ENCODE measurements at places on chromosomes 1 and 21.

GRCh38 chr21:17554679-17555465 is 42.0 kb downstream of the CXADR start:
- DNase-seq = no peak

GRCh38 chr1:11845641-11846335 is 1.8 kb downstream of the NPPA start:
- no peak for DNase-seq

DNA sequence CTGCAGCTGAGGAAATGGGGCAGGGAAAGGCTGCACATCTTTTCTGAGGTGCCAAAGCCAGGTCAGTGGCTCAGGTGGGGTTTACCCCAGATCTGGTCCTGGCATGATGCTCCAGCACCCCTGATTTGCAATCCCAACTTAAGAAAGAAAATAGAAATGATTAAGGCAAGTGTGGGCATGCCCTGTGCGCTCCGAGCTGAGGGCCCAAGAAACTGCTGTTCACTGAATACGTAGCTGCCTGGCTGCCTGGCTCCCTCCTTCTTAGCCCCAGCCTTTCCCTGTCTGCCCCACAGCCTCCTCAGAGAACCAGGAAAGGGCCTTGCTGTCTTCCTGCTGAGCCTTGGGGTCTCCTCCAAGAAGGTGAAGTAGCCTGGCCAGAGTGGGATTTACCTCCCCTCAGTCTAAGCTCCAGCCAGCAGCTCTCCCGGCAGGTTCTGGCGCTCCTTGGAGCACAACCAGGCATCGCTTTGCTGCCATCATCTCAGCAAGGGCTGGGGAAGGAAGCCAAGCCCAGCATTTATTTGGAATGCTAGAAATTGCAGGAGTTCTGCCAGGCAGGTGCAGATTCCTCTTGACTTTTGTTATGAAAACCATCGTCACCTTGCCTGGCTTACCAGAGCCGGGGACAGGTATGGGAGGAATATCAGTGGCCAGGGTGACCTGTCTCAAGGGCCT is 51.3 kb upstream of the SELENON start:
- peak; percentile 62 for DNase-seq

DNA sequence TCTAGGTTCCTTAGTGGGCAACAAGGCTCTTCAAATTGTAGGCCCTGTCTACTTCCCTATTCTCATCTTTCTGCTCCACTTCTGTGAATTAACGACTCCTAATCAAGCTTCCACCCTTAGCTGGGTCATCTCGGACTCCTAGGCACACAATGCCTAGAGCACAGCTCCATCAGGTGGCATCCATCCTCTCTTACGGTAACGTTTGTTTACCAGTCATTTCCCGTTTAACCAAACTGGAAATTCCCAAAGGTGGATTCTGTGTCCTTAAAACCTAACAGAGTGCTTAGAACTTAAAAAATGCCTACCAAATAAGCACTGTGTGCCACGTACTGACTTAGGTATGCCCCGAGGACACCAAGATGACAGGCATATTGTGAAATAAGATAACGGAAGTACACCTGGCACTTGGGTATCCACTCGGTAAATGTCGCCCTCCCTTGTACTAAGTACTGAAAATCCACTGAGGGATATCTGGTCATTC is 1.5 kb downstream of the PARP1 start:
- DNase-seq = no peak

- DNase-seq = no peak
Observed at GRCh38 chr1:209697126-209697525, 7.5 kb upstream of the HSD11B1 start.

GRCh38 chr1:153490272-153491051 is 30.0 kb upstream of the S100A7 start:
- DNase-seq = peak; percentile 81

DNA sequence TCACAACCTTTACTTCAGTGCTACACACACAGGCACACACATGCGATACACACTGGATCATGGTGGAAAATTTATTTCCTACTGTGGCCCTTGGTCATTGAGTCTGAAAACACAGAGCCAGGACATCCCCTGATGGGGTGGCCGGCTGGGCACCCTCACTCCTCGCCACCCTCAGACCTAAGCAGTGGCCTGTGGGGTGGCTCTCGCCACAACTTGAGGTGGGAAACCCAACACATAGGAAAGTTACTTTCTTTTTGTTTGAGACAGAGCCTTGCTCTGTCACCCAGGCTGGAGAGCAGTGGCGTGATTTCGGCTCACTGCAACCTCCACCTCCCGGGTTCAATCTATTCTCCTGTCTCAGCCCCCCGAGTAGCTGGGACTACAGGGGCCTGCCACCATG is 19.4 kb downstream of the CRYAA start:
- DNase-seq = no peak

- DNase-seq = no peak
Observed at GRCh38 chr1:210412240-210412639, 83.5 kb downstream of the HHAT start.

DNA sequence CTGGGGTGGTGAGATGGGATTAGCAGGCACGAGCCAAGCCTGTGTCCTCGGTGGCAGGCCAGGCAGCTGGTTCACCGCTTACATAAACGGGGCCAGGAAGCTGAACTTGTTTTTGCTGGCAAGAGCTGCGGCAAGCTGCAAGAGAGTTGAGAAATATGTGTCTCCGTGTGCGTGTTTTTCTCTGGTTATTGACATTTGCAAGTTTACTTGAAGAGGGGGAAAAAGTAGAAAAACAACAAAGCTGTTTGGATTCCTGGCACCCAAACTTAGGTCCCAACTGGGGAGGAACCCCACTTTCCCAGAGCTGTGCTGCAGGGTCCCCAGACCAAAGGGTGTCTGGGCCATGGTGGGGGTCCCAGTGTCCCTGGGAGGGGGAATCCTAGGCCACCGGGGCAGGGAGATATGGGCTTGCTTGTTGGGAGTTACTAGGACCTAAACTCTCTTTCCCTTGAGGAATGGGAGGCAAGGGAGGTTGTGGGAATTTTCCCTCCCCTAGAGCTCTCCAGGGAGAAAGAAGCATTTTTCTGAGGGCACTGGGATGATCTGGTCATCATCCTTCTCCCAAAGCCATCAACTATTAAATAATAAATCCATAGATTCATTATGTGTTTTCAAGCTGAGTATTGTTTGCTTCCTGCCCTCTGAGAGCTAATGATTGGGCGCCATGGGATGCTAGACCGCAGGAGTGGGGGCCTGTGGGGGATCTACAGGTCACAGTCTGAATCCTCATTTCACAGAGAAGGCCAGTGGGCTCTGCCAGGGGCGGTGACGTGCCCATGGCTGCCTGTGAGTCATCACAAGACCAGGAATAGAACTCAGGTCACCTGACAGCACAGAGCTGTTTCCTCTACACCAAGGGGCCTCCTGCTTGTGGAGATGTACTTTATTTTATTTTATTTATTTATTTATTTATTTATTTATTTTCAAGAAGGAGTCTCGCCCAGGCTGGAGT is 14.8 kb downstream of the IL6R start:
- no peak for DNase-seq

- DNase-seq = no peak
Observed at GRCh38 chr1:206079135-206079534, 26.2 kb downstream of the RHEX start.

DNA sequence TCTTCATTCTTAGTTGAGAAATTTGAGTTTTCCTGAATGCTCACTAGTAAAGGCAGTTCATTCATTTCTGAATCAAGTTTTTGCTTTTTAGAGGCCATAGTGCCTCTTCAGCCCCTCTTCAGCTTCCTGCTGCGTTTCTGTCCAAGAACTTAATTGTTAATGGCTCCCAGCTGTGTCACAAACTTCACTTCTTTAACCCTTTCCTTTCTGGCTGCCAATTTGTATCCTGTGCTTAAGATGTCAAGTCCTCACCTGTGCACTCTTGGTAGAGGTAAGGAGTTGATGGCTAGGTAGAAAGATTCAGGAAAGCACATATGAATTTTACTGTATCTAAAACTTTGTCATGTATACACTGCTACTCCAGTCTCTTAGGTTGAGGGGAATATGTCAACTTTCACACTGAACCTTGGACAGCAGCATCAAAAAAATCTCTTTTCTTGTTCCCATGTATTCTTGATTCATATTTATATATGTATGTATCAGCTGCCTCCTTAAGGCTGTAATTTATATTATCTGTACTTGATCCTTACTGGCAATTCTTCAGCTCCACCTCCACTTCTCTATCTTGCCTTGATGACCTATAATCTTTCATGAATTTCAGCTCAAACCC is 612.8 kb downstream of the LMO4 start:
- DNase-seq = no peak

GRCh38 chr1:42739753-42740700 is at the start of gene CLDN19:
CLDN19 (minus strand) TSS chr1:42740236; CDS start chr1:42740063, 173 bp downstream.
- DNase-seq = no peak

DNA sequence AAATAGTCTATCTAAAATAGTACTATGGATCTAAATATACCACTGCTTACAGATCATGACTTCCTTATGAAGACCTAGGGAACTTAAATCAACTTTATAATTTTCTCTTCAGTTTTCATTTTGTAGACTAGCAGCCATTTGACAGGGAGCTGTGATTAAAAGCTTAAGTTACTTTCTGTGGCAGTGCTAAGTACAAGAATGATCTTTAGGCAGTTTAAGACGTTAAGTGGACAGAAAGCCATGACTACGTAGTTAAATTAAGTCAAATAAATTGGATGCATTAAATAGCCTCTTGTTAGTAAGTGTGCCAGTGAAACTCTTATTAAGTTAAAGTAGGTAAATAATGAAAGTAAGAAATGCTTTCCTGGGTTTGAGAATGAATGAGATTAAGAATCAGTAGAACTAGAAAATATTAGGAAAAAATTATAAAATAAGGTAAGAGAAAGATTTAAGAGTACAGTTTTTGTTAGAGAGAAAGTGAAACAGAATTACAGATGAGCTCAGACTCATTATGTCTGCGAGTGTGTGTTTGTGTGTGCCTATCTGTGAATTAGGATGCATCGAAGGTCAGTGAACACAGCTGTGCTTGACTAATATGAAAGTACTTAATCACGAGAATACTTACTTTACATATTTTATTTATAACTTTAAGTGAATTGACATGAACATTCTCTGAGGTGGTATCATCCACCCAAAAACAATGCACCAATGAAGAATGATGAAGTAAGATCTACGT is 336.9 kb downstream of the KCNT2 start:
- DNase-seq = no peak

DNA sequence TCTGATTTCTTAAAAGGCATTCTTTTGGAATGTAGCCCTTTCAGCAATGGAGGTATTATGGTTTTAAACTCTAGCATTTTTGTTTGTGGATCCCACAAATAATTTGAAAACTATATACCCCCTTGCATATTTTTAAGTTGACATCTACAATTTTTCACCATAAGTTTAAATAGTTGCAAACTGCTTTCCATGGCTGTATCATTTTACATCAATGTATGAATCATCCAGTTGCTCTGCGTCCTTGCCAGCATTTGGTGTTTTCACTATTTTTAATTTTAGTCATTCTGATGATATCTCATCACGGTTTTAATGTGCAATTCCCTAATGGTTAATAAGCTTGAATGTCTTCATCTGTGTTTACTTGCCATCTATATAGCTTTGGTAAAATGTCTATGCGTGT is 20.7 kb downstream of the DIPK1A start:
- DNase-seq = no peak

DNA sequence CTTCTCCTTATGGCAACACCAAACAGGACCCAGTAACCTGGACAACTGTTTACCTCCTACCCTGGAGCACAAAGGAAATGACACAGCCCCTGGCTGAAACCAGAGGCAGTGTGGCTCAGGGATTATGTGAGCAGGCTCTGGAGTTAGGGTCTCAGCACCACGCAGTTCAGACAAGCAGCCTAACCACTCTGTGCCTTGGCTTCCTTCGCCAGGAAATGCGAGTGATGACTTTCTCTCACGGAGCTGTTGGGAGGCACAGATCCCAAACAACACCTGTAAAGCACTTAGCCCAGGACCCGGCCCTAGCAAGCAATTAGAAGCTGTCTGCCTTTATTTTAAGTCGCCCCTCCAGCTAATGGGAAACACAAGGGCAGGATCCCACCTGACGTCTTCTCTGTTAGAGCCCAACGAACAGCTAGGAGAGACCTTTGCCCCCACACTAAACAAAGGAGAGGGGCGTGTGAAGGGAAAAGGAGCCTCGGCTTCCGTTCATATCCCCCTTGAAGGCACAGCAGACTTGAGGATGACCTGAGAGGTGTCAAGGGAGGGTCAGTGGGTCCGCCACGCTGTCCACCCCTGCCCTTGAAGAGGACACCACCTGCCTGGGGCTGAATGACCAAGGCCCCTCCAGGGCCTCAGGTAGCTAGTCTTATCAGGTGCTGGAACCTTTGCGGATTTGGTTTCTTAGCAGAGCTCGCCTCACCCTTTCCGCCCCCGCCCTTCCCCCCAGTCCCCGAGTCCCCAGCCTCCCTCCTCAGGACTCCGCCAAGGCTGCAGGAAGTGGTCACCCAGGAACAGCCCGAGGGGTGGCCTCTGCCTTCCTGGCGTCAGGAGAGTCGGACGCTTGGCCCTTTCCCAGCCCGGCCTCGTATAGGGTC is 860 bp downstream of the TMEM63A start:
- no peak for DNase-seq

DNA sequence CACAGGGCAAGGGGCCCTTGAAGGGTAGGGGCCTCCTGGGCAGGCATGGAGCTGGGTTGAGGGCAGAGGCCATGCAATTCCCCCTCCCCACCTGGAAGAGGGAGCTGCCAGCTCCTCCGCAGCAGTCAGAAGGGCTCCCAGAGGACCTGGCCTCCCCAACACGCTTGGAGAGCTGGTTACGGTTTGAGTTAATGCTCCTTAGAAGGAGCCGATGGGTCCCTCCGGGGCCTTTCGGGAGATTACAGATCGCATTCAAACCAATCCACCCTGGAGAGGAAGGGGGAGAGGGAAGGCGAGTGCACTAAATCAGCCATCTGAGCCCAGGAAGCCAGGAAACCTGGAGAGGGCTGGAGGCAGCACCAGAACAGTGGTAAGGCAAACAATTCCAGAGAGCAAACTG is 106.3 kb upstream of the CSF3R start:
- no peak for DNase-seq

DNA sequence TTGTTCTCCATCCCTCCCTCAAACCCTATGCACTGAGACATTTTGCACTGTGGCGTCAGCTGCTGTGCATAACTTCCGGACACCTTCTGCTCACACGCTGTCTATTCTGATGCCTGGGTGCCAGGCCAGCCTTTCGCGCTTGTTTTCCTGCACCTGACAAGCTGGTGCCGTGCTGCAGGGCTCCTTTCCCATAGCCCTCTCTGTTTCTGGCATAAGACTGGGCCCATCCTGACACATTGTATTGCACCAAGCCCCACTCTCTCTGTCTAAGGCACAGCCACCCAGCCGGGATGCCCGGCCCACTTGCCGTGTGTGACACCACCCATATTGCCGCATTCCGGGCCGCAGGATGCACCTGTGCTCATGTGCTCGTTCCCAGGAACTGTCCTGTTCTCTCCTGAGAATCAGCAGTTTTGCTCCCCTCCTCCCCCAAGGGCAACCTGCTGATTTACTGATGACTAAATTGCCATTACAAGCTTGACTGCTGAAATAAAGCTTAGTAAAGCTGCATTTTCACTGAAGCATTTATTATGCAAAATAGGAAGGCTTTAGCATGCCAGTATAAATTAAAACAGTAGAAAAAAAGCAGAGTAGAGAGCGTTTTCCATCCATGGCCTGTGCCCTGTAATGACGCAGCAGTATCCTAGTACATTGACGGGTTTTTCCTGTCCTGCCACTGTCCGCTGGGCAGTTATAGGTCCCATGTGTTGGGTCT is 88.0 kb downstream of the CD247 start:
- no peak for DNase-seq

Measured in NCI-H1105 (cell line).